ENCODE measurements at places on chromosomes 4 and X.

DNA sequence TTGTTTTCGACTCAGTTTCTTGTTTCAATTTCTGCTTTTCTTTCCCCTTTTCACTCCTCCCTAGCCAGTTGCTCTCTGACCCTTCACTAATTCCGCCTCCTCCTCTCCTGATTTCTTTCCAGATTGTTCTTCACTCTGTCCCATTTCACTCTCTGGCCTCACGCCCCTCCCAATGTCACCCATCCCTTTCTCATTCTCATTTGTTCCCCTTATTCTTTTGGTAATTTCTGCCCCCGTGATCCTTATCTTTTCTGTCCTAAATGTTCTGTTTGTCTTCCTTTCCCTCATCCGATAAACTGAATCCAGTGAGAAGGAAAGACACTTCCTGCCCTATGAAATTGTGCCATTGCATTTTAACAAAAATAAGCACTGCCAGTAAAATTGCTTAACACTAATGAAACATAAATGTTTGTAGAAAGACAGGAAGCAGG is 94.5 kb upstream of the RASGEF1B start:
- DNase-seq = no peak

DNA sequence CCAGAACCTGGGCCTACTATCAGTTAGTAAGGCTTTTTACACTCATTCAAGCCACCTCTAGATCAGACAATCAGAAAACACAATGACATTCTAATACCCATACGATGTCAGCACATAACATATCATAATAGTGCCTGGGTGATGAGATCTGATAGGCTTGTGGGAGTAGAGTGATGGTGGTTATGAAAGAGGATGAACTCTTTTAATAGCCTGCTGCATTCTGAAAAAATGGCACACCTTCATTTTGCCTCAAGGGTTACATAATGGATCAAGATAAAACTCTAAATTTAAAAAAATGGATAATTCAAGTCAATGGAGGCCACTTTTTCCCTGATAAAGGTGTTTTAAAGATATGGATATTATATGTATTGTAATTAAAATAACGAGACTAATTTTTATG is 215.6 kb downstream of the MAML3 start:
- DNase-seq = no peak

DNA sequence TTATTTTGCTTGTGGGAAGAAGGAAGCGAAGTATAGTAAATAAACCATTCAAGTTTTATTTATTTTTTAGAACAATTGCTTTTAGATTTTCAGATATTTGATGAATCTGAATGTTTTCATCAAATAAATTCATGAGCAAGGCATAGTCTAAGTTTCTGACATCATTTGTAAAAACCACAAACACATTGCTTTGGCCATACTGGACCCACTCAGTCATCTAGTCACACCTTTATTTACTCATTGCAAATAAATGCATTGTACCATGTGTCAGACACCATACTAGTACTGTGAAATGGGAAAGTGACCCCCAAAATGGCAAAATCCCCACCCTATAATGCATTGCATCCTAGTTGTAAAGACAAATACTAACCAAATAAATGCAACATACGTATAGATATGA is 449.1 kb upstream of the SMIM31 start:
- DNase-seq = no peak

- DNase-seq = no peak
These were observed 28.6 kb downstream of the CDS1 start for GRCh38 chr4:84611531-84611930.

GRCh38 chrX:107442914-107443527 is 6.4 kb upstream of the FRMPD3 start:
- no peak for DNase-seq
